ENCODE measurements at places on chromosomes 7 and 10.

DNA sequence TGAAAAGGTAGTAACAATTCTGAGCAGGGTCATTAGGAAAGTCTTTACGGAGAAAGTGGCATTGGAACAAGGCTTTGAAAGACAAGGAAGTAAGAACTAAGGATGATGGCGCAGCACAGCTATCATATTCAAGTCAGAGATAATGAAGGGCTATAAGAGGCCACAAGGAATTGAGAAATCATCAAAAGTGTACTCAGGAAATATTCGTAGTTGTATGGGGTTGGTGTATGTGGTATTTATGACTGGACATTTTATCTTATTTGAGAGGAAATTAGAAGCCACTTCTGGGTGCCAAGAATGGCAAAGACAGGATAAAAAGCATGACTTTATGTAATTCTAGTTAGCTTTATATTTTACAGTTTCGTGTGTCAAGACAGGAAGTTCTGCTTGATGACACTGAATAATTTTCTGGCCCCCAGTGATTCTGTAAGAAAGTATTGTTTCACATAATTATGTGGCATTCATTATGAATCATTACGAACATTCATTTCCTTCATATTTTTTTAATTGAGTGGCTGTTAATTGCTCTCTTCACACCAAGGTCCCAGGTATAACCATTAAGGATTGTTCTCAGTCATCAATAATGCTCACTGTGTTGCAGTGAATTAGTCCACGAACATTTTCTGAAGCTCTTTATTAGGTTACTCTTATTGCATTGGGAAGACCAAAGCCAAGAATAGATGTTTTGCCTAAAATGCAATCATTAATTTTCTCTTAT is 244.3 kb downstream of the PHF14 start:
- no peak for DNase-seq

DNA sequence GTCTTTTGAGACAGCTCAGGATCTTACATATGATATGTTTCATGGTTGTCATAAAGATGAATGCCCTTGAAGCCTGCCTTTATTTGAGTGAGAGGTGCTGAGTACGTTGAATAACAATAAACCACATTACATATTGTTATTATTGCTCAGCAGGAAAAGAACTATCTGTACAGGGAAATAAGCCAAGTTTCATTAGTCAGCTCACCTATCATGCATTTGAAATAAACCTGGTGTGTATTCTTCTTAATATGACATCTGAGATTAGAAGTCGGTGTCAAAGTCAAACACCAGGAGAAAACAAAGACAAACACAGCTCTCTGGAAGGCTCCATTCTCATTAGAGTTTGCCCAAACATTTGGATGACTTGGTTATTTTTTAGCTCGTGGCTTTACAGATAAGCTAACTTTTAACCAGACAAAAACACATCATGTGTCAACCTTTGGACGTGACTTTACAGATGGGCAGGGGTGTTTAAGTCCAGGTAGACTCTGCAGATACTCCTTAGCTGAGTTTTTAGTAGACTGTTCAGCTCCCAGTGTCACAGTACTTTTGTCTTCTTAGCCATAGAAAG is 71.2 kb upstream of the AOAH start:
- DNase-seq, result no peak

GRCh38 chr7:18529239-18529638 is 33.7 kb downstream of the HDAC9 start:
- no peak for DNase-seq

GRCh38 chr10:89392974-89393373 is 551 bp downstream of the IFIT1 start:
- no peak for DNase-seq

- DNase-seq, result no peak
Observed at GRCh38 chr10:33869028-33869427, 534.6 kb upstream of the NRP1 start.

GRCh38 chr7:92751902-92752901 is 84.2 kb downstream of the CDK6 start:
- no peak for DNase-seq

- no peak for DNase-seq
Observed at GRCh38 chr7:150663802-150664494, 21.6 kb upstream of the GIMAP2 start.

- no peak for DNase-seq
Observed at GRCh38 chr7:28013441-28013840, 167.2 kb downstream of the JAZF1 start.

DNA sequence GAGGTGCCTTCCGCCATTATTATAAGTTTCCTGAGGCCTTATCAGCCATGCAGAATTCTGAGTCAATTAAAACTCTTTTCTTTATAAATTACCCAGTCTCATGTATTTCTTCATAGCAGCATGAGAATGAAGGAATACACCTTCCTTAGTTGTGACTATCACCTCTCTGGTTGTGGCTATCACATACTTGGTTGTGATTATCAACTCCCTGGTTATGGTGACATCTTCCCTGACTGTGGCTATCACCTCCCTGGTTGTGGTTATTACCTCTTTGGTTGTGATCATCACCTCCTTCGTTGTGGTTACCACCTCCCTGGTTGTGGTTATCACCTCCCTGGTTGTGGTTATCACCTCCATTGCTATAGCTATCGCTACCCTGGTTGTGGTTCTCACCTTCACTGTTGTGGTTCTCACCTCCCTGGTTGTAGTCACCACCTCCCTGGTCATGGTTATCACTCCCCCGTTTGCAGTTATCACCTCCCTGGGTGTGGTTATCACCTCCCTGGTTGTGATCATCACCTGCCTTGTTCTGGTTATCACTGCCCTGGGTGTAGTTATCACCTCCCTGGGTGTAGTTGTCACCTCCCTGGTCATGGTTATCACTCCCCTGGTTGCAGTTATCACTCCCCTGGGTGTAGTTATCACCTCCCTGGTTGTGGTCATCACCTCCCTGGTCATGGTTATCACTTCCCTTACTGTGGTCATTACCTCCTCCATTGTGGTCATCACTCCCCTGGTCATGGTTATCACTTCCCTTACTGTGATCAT is 105.9 kb downstream of the GPR26 start:
- DNase-seq, result no peak
